ENCODE measurements at places on chromosomes 1 and 21.

GRCh38 chr1:19629357-19629756, 14.8 kb upstream of the NBL1 start:
- no peak for DNase-seq

DNA sequence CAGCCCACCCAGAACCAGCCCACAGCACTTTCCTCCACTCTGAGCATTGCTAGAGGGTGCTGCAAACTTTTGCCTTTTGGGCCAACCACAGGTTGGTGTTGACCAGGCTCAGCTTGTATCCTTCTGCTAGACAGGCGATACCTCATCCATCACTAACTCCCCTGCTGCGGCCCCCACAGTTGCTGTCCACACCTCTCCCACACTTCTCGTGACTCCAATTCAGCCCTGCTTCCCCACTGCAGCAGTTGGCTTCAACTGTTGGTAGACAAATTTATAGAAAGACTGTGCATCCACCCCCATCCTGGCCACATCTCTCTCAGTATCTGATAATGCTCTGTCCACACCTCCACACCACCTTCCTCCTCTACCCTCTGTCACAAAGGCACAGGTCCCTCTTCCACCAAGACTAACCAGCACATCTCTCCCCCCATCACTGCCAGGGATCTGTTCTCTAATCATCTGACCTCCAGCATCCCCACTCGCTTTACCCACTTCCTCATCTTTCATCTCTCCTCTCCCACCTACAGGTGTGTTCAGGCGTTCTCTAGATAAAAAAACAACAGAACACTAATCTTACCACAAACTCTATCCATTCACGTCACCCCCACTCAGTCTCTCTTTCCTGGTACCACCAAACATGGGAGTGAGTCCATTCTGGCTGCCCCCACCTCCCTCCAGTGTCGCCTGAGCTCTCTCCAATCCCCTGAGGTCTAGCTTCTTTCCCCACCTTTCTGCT, 15.8 kb upstream of the SLC25A44 start:
- no peak for DNase-seq

DNA sequence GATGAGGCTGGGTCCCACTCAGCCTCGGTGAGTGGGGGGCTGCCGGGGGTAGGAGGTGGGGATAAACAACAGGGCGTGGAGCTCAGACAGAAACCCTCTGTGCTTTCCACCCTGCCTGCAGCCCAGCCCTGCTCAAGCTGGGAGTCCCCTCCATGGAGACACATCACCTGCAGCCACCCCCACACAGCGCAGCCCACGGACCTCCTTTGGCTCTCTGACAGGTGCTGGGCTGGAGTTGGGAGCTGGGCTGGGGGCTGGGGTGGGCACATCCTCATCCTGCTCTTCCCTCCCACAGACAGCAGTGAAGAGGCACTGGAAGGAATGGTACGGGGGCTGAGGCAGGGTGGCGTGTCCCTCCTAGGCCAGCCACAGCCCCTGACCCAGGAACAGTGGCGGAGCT, 1.9 kb upstream of the CATSPER4 start:
- no peak for DNase-seq

GRCh38 chr1:156816561-156817328, at the start of gene SH2D2A:
Gene SH2D2A (minus strand): TSS chr1:156816848. CDS start chr1:156816708, 140 bp downstream.
- DNase-seq, result peak; percentile 93

- DNase-seq, result no peak
These were observed 49.5 kb upstream of the ACOT11 start for GRCh38 chr1:54498383-54499096.
